ENCODE measurements at places on chromosomes 4 and X. TPM values are rescaled to one million over a fixed set of nuclear protein-coding genes. Genes with fewer than 3 reads are reported as not detected.

SSX3 gene
- not detected for total RNA-seq

KCNE5 gene
- 1.3 TPM for total RNA-seq

RGN gene
- total RNA-seq, result 16.1 TPM

GRCh38 chrX:150408561-150408960 is 45.4 kb downstream of the MAMLD1 start:
- no peaks in the 10 kb centered on the region for H3K4me1 ChIP-seq
- no peaks in the 10 kb centered on the region for H3K36me3 ChIP-seq
- H3K27ac ChIP-seq, result no peak overlapping the region
- H3K27me3 ChIP-seq, result no peaks in the 10 kb centered on the region

- no peak overlapping the region for H3K27ac ChIP-seq
- no peak for DNase-seq
- H3K36me3 ChIP-seq, result no peaks in the 10 kb centered on the region
- H3K4me3 ChIP-seq, result no peak overlapping the region
- H3K27me3 ChIP-seq, result no peaks in the 10 kb centered on the region
Measured at GRCh38 chr4:56169061-56169460, 218.2 kb downstream of the AASDH start.

DNA sequence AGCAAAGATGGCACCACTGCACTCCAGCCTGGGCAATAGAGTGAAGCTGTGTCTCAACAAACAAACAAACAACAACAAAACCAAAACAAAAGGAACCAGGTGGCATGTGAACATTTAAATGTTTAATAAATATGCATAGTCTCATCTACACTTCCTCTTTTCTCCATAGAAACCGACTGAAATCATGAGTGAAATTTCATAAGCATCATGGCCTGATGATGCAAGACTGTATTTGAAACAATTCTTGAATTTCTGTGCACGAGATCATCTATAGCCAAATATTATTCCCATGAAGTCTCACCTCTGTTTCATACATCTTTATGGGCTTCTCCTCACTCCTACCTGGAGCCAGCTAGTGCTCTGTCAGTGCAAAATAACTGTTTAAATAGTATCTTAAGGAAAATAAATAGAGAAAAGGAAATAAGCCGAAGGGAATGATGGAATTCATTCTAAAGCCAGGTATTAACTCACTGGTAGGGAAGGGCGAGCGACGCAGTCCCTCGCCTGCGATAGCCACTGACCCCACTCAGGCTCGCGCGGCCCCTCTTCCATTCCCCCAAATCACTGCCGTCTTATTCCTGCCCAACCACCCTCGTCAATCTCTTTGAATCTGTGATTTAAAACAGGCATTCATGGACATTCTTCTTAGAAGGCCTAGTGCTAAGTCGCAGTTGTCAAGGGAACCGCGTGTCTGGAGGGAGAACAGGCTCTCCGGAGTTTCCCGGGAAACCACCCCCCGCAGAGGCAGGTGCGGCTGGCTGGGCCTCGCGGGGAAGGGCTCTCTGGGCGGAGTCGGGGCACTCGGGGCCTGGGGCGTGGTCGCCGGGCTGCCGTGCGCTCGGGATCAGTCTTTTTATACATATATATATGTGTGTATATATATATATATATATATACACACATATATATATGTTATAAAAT is 52.4 kb upstream of the TRIM2 start:
- H3K27ac ChIP-seq, result no peak overlapping the region
- peak overlapping the region; percentile 77 for H3K4me3 ChIP-seq
- no peaks in the 10 kb centered on the region for H3K27me3 ChIP-seq
- H3K4me1 ChIP-seq, result peaks cover 8% of the 10 kb centered on the region
- H3K36me3 ChIP-seq, result no peaks in the 10 kb centered on the region

DNA sequence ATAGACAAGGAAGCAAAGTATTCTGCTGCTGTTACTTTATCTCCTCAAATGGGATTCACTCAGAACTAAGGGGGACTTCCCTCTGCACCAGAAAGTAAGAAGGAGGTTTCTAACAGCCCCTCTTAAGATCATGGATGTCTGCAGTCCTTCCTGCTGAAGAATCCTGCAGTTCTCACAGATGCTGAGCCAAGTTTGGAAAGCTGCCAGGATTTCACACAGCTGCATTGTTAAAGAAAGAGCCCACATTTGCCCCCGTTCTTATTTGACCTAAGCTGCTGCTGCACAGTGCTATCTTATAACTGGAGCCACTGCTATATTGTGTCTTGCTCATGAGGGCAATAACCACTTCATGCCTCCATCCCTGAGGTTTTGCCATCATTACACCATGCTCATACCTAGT is 81.1 kb downstream of the FAAH2 start:
- H3K27me3 ChIP-seq, result no peaks in the 10 kb centered on the region
- no peak overlapping the region for H3K4me3 ChIP-seq
- H3K4me1 ChIP-seq, result no peaks in the 10 kb centered on the region
- no peak for DNase-seq
- no peaks in the 10 kb centered on the region for H3K36me3 ChIP-seq
- H3K27ac ChIP-seq, result no peak overlapping the region

DNA sequence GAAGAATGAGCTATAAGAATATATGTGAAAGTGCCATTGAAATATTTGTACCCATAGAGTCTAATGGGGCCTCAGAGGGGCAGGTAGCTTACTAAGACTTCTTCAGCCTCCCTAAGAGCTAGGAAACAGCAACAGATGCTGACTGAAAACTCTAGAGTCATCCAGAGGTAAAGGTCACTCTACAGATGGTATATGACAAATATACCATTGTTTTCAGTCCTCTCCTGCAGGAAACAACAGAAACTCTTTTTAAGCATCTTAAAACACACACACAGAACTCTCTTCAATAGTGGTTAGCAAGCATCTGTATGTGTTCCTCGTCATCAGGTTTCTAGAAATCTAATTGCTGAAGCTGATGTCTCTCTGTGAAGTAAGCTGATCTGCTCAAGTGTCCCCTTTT is 313.8 kb upstream of the GATB start:
- H3K4me1 ChIP-seq, result no peaks in the 10 kb centered on the region
- H3K27ac ChIP-seq, result no peak overlapping the region
- H3K27me3 ChIP-seq, result no peaks in the 10 kb centered on the region
- H3K4me3 ChIP-seq, result no peak overlapping the region
- DNase-seq, result no peak

Data from thoracic aorta (tissue), 2 donors.